Renal cortex interstitium (tissue), 15 donors: ENCODE measurements at places on chromosomes 2 and 18.

- no peak for DNase-seq
Measured at GRCh38 chr2:37713258-37713700, 41.8 kb upstream of the CDC42EP3 start.

DNA sequence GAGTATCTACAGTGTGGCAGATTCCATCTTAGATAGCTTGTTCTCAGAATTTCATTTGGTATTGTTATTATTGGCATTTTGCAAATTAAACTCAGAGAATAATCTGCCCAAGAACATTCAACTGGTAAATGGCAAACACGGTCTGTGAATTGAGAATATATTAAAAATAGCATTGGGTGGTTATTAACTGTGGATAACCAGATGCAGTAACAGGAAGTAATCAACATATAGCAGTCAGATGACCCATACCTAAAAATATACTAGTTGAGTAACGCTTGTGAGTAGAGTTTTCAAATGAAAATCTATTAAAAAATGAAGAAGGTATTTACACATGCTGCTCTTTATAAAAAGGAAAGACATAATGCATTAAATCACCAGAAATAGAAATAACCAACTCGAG lies 129.5 kb downstream of the ZNF804A start:
- DNase-seq = no peak

DNA sequence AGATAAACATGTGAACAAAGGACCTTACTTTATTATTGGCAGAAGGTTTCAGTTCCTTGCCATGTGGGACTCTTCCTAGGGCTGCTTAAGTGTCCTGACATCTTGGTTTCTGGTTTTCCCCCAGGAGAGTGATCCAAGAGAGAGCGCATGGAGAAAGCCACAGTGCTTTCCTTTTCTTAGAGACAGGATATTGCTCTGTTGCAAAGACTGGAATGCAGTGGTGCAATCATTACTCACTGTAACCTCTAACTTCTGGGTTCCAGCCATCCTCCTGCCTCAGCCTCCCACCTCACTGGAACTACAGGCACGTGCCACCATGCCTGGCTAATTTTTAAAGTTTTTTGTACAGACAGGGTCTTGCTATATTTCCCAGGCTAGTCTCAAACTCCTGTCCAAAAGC lies 38.1 kb upstream of the TCF7L1 start:
- DNase-seq = no peak

DNA sequence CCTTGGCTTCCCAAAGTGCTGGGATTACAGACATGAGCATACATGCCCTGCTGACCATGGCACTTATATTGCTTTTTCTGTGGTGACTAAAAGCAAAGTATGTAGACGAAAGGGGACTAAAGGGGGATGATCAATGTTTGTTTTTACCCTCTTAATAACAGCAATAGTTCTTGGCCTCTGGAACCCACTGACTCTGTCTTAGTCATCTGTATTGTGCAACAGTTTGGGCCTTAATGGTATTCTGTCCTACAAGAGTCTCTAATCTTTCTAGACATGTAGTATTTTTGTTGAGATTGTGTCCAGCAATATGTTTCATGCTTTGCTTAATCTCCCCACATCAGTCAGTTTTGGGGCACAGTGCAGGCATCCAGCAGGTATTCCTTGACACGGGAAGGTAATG lies 359.9 kb upstream of the FANCL start:
- no peak for DNase-seq

GRCh38 chr2:65608916-65609315 lies 176.5 kb upstream of the SPRED2 start:
- DNase-seq = peak; percentile 37

DNA sequence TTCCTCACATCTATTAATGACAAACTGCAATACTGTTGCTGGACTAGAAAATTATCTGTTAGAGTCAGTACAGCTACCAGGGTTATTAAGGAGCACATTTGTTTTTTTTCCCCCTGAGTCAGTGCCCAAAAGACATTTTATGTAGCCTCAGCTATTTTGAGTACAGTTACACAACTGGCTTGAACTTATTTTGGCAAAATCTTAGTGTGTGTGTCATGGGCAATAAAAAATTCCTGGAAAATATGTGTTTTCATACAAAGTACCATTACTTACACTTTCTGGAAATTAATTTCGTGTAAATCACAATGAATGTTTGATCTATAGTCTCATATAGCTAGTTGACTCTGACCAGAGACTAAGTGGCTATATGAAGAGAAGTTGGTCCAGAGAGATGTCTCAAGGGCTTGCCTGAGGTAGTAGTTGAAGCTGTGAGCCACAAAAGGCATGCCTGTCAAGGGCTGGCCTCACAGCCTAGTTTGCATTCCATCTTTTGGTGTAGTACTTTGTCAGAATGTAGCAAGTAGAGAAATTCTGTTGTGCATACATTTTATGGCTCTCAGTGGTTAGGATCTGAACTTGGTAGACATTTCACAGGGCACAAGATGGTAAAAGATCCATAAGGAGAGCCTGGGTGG lies 283.4 kb downstream of the MTX2 start:
- no peak for DNase-seq
